Stimulated activated CD8-positive, alpha-beta memory T cell treated with anti-CD3 and anti-CD28 coated beads, Interleukin-15, amount 100 ng/mL, for 48 hours (primary cell): ENCODE measurements at places on chromosomes 16 and 17.

- DNase-seq: no peak
Measured at GRCh38 chr17:81846743-81847689, 12.2 kb upstream of the PPP1R27 start.

GRCh38 chr17:73175962-73176565 is 11.3 kb downstream of the SSTR2 start:
- no peak for DNase-seq

- no peak for DNase-seq
Measured at GRCh38 chr16:75264999-75265910, 13.8 kb upstream of the BCAR1 start.

DNA sequence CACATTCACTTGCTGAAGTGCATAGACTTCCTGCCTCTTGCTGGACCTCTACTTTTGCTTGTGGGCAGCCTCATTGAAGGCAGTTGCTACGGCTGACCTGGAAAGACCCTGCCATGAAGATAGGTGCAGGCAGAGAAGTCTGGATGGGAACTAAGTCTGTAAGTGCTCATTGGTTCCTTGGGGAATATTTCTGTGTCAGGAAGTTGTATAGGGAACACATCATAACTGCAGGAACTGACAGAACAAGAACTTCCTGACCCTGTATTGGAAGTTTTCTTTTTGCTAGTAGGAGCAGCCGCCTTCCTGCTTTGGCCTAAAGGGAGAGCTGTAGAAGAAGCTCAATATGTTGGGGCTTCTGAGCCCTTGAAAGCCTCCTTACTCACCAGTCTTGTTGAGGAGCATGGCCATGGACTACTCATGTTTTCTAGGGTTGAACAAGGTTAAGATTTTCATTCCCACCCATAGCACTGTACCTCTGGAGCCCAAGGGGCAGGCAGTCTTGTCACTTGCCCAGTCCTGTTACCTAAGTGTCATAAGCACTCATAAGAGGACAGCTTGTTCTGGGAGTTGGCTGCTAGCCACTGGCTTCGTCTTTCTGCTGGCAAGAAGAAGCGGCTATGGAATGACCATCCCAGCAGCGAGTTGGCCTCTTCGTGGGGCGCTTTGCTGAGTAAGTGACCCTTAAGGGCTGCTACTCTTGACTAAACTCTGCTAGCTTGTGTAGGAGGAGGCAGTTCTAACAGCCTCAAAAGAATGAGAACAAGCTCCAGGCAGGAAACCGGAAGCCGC is 7.2 kb downstream of the UBFD1 start:
- DNase-seq: no peak

- DNase-seq: no peak
Measured at GRCh38 chr16:353404-354290, 1.1 kb upstream of the AXIN1 start.

DNA sequence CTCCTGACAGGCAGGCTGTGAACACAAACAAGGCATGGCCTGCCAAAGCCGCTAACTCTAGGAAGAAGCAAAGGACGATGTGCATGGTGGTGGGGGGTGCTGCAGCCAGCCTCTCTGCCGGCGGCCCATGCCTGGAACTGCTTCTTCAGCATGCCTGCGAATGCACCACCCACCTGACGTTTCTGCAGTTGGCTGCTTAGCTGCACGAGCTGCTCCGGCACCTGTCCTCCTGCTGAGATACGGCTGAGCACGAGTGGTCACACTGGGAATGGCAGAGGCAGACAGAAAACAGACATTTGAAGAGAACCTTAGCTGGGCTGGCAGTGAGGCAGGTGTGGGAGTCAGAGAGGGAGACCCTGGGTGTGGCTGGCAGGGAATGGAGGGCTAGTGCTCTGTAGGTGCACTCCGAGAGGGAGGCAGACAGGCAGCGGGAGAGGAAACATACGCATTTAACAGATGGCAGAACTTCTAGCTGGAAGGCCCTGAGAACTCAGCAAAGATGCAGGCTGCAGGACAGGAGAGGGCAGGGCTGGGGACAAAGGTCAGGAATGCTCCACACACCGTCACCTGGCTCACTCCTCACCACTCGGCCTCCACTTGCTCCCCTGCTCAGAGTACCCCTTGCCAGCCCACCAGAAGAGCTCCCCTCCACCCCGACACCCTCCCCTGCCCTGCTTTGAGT is 5.2 kb downstream of the FLCN start:
- no peak for DNase-seq

- no peak for DNase-seq
Measured at GRCh38 chr17:81950501-81950900, 3.5 kb upstream of the MYADML2 start.

- DNase-seq: no peak
Measured at GRCh38 chr16:23959752-23960072, 123.9 kb downstream of the PRKCB start.

GRCh38 chr17:79620207-79621038 is 9.6 kb upstream of the RBFOX3 start:
- no peak for DNase-seq

DNA sequence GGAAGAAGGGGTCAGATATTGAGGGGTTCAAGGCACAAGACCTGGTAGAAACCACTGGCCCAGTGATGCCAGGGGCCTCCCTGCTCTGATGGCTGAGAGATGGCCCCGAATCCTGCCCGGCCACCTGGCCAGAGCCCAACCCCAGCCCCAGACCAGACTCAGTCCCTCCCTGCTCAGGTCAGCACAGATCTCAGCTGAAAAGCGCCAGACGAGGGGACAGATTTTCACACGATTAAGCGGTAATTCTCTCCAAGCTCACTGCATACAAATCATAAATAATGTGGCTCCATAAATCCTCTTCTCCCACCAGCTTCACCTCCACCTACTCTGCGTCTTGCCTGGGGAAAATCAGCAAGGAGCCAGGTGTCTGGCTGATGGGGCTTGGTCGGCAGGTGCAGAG is 57.1 kb downstream of the ENGASE start:
- DNase-seq: no peak
